T47D (cell line): ENCODE measurements at places on chromosomes 7 and 10.

- DNase-seq = no peak
Measured at GRCh38 chr10:77158666-77159065, 478.9 kb downstream of the KCNMA1 start.

GRCh38 chr7:38229884-38230642, 43.4 kb downstream of the TARP start:
- no peak for DNase-seq

DNA sequence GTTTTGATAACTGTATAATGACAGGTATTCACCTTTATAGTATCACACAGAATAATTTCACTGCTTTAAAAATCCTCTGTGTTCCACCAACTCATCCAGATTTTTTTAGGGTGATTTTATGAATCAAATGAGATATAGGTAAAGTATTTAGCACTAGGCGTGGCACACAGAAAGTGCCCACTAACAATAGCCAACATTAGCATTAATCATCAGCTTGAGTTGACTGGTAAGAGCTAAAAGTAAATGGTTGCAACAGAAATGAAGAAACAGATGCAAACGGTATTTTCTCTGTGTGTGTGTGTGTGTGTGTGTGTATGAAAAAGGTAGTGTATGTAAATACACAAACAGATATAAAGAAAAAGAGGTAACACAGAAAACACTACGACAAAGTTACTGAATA, 378.8 kb upstream of the ETV1 start:
- no peak for DNase-seq

DNA sequence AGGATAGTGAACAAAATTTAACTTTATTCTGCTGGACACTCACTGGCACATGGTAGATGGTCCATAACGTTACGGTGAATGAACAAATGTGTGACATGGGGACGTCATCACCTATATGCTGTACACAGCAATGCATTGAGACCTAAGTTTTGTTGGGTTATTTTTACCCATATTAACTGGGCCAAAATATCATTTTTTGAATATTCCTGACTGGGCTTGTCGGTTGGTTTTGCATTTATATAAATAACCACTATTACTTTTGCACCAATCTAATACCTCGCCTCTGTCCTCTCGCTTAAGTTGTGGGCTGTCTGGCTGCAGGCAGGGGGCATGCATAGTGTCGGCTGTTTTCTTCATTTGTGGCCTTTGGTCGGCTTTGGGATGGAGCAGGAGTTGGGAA, 161.7 kb downstream of the USP6NL start:
- DNase-seq = no peak

- no peak for DNase-seq
Measured at GRCh38 chr10:88848499-88848898, 3.1 kb downstream of the ANKRD22 start.

DNA sequence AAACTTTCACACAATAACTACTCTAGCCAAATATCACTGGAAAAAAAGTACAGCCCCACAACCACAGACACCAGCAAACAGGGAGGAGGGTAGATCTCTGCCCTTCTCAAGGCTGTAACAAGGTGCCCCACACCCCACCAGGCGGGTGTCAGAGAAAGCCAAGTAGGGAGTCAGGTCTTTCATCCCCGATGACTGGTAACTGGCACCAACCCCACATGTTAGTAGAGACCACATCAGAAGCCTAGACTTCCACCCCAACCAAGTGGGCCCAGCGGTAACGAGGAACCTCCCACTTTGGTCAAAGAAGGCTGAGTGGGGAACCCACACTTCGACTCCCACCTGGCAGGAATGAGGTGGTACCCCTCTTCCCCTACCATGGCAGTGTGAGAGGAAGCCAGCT, 16.4 kb upstream of the RUFY2 start:
- DNase-seq = no peak

DNA sequence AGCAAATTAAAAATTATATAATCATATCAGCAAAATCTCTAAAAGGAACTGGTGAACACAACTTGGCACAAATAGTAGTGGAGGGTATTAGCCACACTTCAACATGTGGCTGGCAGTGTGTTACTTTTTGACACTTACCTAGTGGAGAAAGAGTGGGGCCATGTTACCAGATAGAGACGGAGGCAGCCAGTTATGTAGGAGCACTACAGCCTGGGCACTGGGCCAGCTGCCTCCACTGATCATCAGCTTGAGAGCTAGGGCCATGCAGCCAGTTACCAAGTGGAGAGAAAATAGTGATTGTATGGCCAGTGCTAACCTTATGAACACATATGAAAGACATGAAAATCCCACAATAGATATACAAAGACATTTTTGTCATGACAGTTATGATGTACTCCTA, 243.1 kb downstream of the CTNNA3 start:
- no peak for DNase-seq

DNA sequence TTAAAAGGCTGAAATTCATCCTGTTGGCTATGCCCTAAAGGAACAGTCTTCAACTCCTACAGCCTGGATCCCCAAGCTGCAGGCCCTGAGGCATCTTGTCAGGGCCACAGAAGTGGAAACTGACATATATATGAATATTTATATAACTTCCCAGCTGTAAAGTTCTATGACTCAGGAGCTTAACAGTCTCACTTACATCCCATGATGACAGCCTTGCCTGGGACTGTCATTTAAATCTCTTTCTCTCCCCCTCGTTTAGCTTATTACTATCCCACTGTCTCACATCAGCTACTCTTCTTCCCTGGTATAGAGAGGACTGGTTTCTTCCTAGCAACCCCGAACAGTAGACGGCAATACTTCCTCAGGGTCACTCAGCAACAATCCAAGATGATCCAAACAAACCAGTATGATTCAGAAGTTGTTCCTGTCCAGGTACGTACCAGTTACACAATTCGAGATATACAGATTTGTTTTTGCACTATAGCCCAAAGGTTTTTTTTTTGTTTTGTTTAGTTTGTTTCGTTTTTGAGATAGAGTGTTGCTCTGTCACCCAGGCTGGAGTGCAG, 22.7 kb downstream of the KIAA1549 start:
- DNase-seq = peak; percentile 48

DNA sequence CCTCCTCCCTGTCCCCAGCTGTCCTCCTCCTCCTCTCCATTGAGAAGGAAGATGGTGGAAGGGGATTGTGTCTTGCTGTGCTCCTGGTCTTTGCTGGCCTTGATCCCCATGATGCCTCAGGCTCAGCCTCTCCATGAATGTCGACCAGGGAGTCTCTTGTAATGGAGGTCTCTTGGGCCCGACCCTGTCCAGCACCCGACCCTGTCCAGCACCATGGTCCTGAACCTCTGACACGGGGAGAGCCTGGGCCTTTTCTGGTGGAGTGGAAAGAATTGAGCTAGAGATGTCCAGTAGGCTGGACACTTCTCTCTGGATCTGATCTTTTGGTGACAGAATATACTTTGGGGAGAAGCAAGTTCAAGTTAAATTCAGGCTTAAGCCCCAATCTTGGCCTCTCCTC, 42.3 kb upstream of the HMX3 start:
- no peak for DNase-seq

- no peak for DNase-seq
Measured at GRCh38 chr10:132061030-132061429, 4.7 kb upstream of the JAKMIP3 start.

DNA sequence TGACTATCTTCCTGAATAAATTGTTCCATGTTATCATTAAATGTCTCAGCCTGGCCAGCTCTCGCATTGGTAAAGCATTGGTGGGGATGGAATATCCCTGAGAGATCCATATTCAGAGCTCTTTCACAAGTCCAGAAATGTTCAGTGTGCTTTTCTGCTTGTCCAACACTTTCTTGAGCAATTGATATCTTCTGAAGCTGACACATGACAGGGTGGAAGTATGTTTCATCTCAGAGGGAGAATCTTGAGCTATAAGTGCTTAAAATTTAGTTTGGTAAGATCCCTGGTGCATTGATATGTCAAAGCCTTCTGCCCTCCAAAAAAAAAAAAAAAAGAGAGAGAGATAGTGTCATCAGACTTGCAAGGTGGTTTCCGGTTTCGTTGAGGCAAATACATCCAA, 7.4 kb downstream of the IFIT3 start:
- DNase-seq = no peak

GRCh38 chr7:6221340-6222319, 50.8 kb downstream of the CYTH3 start:
- DNase-seq = no peak

DNA sequence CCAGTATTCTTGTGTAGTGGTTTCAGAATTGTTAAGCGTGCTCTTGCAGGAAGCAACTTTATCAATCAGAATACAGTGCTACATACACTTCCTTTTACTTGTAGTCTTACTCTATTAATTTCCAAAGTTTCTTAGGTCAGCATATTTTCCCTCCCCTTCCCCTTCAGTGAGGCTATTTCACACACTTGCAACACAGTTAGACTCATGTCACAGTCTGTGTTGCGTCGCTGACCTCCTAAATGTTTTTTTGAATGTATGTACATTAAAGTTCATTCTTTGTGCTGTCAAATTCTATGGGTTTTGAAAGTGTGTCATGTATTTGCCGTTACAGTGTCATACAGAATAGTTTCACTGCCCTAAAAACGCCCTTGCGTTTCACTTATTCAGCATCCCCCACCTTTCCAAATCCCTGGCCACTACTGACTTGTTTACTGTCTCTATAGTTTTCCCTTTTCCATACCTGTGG, 5.4 kb upstream of the HKDC1 start:
- no peak for DNase-seq

- DNase-seq = no peak
Measured at GRCh38 chr7:102439963-102440795, 6.8 kb downstream of the ORAI2 start.

DNA sequence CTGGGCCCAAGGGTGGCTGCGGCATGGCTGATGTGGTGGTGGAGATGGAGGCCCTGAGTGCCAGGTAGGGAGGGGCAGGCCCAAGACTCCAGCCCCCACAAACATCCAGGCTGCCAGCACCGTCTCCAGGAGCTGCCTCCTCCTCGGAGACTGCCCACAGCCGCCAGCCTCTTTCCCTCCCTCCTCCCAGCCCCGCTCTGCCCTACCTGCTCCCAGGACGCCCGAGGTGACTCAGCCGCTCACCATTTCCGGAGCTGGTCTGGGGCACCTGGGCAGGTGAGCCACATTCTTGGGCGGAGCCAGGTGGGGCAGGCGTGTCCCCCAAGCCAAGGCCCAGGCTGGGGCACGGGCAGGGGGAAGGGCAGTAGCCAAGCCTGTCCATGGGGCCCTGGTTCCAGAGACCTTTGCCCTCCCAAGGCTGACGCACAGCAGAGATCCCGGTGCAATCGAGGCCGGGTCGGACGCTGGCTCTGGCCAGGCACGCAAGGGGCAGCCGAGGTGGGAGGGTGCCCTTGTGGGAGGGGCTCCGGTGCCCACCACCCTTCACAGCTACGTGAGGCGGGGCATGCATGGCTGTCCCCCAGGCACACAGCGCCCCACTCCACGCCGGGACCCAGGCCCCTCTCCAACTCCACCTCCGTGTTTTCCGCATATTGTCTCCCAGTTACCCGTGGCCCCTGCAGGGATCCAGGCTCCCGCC, 8.8 kb downstream of the ADAP1 start:
- DNase-seq = peak; percentile 96

GRCh38 chr10:9965341-9965740, 1052.3 kb upstream of the CELF2 start:
- DNase-seq = no peak

DNA sequence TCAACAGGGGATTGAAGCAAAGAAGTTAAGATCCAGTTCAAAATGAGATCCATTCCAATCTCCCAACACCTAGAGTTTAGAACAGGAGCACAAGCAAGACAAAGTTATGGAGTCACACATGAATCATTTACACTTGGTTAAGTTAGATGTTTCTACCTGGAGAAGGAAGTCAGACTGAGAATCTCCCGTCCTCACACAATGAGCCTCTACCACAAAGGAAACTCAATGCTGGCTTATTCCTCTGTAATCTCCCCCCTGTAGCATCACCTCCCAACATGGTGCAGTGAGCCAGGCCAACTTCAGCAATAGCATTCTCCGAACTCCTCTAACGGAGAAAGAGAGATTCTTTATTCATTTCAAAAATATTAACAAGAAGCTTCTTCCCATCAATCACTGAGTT, 82.2 kb downstream of the ELMO1 start:
- no peak for DNase-seq

DNA sequence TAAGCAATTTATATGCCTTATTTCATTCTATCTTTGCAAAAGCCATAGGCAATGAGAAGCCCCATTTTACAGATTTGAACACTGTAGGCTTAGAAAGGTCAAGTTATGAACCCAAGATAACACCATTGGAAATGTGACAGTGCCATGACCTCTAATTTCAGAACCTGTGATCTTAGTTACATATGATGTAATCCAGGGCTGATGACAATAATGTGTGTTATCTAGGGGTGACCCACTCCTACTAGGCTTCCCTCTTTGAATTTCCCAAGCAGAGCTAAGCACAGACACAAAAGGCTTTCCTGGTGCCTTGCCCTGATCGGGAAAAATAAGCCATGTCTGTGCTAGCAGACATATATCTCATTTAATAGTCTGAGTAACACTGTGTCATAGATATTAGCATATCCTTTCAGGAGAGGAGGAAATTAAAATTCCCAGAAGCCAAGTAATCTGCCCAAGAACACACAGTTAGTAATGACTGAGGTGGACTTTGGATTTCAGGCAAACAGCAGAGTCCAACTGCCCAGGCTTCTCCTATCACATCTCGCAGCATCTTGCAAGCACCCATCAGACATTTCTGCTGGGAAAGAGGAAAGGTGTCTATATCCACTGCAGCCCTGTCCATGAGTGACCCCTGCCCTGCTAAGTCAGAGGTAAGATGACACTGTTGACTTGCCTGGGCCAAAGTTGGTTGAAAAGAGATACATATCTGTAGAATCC, 2.8 kb upstream of the TECTB start:
- DNase-seq = no peak

DNA sequence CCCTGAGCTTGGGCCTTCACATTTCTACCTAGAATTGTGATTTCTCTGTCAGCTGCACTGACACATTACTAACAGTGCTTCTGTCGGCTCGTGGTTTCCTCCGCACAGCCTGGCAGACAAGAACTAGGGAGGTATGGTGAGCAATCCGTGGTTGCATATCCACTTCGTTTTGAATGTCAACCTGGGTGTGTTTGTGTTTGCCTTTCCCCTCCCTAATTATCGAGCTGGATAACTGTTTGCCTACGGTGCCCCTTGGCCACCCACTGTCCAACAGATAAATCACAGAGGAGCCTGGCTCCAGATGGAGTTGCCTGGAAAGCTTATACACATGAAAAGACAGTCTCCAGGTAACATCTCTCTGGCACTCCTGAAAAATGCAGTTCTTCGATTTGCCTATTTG, 228.8 kb downstream of the TRIL start:
- no peak for DNase-seq

- no peak for DNase-seq
Measured at GRCh38 chr7:359226-359765, 69.3 kb downstream of the FOXL3 start.

GRCh38 chr10:124574456-124575070, 112.9 kb downstream of the LHPP start:
- DNase-seq = no peak
